CD4-positive, alpha-beta T cell treated with Interleukin-15 for 4 hours (primary cell): ENCODE measurements at places on chromosomes 16 and 17.

- DNase-seq = no peak
Measured at GRCh38 chr17:39763051-39763820, 25.5 kb downstream of the GRB7 start.

GRCh38 chr17:38749223-38750043 is 1.3 kb upstream of the PCGF2 start:
- no peak for DNase-seq

GRCh38 chr17:4514206-4514605 is 15.5 kb downstream of the SPNS2 start:
- no peak for DNase-seq

DNA sequence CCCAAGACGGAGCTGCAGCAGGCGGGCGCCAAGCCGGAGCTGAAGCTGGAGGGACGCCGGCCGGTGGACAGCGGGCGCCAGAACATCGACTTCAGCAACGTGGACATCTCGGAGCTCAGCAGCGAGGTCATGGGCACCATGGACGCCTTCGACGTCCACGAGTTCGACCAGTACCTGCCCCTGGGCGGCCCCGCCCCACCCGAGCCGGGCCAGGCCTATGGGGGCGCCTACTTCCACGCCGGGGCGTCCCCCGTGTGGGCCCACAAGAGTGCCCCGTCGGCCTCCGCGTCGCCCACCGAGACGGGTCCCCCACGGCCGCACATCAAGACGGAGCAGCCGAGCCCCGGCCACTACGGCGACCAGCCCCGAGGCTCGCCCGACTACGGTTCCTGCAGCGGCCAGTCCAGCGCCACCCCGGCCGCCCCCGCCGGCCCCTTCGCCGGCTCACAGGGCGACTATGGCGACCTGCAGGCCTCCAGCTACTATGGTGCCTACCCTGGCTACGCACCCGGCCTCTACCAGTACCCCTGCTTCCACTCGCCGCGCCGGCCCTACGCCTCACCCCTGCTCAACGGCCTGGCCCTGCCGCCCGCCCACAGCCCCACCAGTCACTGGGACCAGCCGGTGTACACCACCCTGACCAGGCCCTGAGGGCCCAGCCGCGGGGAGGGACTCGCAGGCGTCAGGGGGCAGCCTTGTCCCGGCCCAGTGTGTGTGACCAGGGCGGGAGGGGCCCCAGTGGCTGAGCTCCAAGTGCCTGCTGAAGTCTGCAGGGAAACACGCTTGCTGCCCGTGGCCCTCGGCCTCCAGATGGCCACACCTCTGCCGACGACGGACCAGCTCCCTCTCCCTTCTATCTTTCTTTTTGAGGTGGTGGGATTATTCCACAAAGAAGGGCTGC is 3.4 kb downstream of the SOX8 start:
- no peak for DNase-seq

- DNase-seq = no peak
Measured at GRCh38 chr16:80994451-80994850, 12.2 kb downstream of the CMC2 start.

GRCh38 chr16:52740766-52741165 is 193.8 kb upstream of the TOX3 start:
- no peak for DNase-seq

DNA sequence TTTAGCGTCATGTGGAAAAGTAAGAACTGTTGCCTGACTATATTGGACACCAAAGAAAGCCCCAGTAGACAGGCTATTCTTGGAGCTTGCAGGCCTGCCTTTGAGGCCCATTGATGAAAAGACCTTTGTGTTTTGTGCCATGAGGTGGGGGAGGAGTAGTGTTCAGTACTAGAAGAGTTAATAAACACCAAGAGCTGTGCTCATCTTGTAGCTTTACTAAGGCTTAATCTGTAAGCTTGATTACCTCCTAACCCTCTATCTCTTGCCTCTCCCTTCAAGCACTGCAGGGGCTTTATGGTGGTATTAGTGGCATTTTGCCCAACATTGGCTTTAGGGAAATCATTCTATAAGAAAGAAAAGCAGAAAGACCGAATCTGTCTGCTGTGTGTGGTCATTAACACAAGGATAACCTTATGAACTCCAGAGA is 220.2 kb upstream of the TBX2 start:
- no peak for DNase-seq

DNA sequence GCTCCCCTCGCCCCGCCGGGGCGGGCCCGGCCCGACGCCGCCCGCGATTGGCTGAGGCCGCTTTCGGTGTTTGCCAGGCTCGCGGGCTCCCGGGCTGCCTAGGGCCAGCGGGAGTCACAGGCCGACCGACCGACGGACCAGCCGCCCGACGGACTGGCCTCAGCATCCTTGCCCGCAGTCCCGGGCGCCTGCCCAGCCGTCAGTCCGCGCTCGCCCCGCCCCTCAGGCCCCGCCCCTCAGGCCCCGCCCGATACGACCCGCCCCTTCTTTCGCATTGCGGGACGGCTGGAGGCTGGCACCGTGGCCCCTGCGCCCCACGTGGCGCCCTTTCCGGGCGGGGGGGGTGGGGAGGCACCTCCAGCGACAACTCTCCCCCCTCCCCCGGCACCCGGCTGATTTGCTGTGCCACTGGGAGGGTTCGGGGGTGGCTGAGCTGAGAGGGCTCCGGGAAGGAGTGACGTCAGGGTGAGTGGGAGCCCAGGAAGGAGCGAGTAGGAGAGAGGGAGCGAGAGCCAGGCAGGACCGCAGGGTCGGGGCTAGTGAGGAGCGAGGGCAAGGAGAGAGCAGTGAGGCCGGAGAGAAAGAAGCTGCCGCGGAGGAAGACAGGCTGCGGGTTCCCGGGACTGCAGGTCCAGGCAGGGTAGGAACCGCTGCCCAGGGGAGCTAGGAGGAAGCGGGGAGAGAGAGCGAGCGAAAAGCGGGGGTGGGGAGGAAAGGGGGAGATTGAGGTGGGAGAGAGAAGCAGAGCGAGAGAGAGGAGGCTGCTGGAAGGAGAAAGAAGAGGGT is at the start of gene ASPHD1:
Gene ASPHD1 (plus strand): TSS at position 387 of the 786 bp plus-strand sequence. CDS start 484 bp downstream, outside the sequence.
- DNase-seq = peak; percentile 74

GRCh38 chr17:37111329-37111728 is 162.6 kb downstream of the AATF start:
- DNase-seq = no peak

- no peak for DNase-seq
Measured at GRCh38 chr17:14590459-14591250, 289.8 kb downstream of the HS3ST3B1 start.

DNA sequence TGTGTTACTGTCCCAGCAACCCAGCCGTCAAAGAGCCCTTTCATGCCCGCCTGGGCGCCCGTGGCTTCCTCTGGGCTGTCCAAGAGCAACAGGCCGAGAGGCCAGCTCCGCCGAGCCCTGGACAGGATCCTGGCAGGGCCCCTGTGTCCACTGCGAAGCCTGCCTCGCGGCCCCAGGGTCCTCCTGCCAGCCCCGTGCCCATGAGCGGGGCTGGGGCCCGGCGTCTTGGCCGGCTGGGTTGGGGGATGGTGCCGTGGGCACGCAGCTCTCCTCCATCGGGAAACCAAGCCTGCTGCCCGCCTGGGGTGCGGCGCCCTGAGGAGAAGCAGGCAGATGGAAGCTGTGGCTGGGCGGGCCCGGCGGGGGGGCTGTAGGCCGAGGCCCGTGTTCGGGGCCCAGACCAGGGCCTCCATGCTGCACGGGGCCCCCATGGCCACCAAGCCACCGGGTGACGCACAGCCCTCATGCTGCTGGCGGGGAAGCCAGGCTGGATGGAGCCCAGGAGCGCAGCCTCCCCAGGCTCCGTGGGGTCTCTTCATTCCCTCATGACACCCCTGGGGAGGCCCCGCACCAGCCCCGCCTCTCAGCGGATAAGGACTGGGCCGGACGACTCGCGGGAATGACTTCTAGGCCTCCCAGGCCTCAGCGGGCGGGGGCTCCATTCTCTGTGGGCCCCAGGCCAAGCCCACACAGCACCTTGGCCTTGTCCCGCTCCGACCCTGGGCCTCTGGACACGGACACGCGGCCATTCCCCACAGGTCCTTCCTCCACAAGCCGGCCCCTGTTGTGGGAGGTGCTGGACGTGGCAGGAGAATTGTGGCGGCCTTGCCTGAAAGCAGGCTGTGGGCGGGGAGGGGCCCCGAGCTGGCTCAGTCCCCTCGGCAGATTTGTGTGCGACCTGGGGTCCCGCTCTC is at the start of gene C1QTNF8:
Gene C1QTNF8 (minus strand): TSS at position 76 of the 914 bp plus-strand sequence. CDS start 1,322 bp downstream, outside the sequence.
- no peak for DNase-seq

GRCh38 chr17:70028978-70029767 is 45.9 kb upstream of the KCNJ16 start:
- no peak for DNase-seq

- no peak for DNase-seq
Measured at GRCh38 chr17:81821147-81821546, 11.9 kb downstream of the MCRIP1 start.

DNA sequence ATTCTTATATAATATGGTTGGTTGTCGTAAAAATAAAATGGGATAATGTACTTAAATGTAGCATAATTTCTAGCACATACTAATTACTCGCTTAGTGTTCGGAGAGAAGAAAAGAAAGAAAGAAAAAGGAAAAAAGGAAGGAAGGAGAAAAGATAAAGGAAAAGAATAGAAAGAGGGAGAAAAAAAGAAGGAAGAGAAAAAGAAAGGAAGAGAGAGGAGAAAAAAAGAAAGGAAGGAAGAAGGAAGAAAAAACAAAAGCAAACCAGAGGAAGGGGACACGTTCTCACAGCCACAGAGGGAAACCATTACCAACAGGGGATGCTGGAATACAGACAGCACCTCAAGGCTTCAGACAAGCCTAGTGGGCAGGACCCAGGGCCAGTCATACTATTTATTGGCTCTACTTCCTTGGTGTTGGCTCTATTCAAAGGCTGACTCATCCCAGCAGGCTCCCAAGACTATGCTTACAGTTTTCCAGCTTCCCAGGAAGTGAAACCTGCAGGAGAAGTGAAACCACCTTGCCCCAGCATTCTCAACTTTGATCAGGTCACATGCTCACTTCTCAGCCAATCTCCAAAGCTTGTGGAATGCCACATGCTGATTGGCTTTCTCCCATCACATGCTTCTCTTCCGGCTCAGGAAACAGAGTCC is 273.5 kb upstream of the IRX5 start:
- DNase-seq = no peak

DNA sequence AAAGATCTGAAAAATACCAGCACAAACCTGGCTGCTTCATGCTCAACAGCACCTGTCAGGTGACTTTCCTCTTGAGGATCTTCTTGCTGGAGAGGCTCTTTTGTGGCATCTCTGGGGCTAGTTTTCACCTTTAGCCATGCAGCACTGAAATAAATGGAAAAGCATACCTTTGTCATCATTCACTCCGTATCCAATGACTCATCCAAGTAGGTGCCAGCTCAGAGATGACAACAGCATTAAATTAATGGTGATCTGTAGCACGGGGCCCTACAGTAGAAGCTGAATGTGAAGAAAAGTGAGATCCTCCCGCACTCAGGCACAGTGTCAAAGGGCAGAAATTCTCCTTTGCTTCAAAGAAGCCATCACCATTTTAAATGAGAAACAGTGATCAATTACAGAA is 32.2 kb downstream of the KIAA0753 start:
- no peak for DNase-seq

DNA sequence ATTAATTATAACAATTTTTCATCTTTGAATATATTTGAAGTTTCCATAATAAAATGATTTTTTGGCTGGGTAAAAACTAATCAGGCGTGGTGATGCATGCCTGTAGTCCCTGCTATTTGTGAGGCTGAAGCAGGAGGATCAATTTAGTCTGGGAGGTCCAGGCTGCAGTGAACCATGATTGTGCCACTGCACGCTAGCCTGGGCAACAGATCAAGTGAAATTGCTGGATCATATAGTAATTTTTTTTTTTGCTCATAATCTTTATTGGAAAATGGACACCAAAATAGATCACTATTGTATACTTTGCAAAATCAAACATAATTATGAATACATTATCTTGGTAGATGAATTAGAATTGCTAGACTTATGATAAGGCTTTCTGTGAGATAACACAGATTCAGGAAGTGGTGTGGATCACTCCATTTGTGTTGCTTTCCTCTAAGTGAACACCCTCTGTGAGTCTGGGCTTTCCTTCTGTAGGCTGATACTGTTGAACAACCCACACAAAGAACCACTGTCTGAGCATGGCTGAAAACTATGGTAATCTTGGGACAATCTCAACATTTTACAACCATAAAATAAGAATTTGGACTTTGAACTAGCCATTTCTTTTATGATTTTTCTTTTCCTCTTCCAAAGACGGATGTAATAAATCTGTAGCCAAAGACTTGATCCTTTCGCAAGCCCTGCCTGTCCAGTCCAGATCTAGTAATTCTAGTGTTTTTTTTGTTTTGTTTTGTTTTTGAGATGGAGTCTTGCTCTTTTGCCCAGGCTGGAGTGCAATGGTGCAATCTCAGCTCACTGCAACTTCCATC is 5.6 kb upstream of the ST3GAL2 start:
- no peak for DNase-seq

DNA sequence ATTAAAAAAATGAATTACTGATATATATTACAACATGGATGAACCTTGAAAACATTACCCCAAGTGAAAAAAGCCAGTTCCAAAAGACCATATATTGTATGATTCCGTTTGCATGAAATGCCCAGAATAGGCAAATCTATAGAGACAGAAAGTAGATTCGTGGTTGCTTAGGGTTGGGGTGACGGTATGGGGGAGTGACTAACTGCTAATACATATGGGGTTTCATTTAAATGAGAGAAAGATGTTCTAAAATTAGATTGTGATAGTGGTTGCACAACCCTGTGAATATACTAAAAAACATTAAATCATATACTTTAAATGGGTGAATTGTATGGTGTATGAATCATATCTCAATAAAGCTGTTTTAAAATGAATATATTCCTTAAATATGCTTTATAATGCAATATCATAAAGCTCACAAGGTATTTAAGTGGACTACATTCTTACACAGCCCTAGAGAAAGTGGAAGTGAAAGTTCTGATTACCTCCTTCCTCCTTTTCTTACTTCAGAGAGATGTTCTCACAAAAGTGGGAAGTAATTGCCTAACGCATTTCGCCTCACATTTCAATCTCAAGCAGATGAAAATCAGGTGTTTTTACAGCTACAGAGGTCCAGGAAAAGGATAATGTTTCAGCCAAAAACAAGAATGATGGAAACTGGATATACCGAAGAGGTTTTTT is 142.7 kb upstream of the GNAO1 start:
- no peak for DNase-seq

GRCh38 chr16:13030769-13031168 is 129.4 kb downstream of the SHISA9 start:
- DNase-seq = no peak

DNA sequence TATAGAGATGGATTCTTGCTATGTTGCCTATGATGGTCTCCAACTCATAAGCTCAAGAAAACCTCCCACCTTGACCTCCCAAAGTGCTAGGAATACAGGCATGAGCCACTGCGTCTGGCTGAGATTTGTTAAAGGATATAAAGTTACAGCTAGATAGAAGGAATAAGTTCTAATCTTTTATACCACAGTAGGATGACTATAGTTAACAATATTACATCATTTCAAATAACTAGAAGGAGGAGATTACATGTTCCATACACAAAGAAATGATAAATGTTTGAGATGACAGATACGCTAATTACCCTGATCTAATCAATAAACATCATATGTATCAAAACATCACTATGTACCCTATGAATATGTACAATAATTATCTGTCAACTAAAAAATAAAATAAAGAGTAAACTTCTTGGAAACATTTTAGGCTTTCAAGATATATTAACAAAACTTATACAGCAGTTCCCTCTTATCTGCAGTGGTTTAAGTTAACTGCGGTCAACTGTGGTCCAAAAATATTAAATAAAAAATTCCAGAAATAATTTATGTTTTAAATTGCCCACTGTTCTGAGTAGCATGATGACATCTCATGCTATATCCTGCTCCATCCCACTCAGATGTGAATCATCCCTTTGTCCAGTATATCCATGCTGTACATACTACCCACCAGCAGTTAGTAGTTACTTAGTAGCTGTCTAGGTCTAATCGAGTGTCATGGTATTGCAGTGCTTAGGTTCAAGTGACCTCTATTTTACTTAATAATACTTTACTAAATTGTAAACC is 129.2 kb upstream of the NACA2 start:
- DNase-seq = no peak
